ENCODE measurements at places on chromosomes 7 and 10.

DNA sequence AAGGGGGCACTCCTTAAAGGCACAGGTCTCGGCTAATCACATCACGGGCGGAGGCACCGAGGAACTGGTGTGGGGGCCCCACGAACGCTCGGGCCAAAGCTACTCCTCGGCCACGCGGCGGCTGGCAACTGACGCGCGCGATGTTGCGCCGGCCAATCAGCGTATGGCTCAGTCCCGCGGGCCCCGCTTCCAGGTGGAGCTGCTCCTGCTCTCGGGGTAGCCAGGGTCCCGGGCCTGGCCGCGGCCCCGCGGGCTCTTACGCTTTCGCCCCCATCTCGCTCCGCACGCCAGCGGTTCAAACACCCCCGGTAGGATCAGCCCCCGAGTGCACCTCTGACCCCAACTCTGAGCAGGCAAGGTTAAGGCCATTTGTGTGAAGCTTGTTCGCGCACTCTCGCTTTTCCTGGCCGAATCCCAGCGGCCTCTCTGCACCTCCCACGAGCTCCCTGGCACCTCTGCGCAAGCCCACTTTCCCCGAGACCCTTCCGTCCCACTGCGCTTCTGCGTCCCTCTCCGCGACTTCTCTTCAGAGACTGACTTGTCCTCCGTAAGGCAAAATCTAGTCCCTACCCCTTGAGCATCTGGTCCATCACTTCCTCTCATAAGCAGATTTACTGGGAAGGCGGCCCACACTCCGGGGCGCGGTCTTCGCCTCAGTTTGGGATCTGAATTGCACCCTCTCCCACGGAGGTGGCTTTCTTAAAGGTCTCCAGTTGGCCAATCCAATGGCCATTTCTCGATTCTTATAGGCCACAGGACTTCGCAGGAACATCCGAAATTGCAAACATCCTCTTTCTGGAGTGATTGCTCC is 200.9 kb upstream of the TBX20 start:
- DNase-seq = no peak

DNA sequence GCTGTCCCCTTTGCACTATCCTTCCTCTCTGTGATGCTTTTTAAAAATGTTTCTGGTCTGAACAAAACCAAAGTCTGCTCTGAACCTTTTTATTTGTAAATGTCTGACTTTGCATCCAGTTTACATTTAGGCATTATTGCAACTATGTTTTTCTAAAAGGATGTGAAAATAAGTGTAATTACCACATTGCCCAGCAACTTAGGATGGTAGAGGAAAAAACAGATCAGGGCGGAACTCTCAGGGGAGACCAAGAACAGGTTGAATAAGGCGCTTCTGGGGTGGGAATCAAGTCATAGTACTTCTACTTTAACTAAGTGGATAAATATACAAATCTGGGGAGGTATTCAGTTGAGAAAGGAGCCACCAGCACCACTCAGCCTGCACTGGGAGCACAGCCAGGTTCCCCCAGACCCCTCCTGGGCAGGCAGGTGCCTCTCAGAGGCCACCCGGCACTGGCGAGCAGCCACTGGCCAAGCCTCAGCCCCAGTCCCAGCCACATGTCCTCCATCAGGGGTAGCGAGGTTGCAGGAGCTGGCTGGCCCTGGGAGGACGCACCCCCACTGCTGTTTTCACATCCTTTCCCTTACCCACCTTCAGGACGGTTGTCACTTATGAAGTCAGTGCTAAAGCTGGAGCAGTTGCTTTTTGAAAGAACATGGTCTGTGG is 11.4 kb upstream of the CSGALNACT2 start:
- DNase-seq = no peak

- DNase-seq = no peak
Measured at GRCh38 chr7:5692845-5693278, 88.6 kb downstream of the RNF216 start.

DNA sequence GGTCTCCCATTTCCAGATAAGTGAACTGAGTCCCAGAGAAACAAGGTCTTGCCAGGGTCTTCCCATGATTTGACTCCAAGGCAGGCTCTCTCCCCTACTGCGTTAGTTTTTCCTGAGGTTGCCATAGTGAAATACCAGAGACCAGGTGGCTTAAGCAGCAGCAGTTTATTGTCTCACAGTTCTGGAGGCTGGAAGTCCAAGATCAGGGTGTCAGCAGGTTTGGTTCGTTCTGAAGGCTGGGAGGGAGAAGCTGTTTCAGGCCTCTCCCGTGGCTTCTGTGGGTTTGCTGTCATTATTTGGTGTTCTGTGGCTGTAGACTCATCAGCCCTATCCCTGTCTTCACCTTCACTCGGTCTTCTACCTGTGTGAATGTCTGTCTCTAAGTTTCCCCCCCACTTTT is 129.9 kb downstream of the GRK5 start:
- DNase-seq = no peak

DNA sequence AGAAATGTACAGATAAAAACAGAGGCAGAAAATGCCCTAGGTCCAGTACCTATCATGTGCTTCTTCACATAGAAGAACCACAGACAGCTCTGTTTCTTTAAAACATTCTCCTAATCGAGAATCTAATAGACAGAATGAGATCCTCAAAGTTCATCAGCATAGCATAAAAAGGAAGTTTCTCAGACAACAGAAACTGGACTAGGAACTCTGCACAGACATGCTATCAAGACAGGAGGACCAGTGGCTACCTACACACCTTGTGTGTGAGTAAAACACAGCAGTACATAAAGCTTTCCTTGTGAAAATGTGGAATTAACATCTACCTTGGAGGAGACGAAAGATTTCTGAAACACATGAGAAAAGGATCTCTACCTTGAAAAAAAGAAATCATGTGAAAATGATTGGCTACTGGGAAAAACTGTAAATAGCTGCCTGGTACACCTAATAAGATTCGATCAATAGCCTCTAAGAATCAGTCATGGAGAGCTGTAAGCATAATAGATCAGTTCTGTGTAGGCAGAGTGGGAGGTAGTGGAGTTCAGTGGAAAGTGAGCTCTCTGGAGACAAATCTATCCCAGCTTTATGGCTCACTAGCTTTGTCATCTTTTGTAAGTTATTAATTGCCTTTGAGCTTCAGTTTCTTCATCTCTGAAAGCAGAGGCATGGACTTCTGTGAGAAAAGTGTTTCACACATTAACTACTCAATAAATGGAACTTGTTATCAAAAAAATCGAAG is 26.7 kb downstream of the ELAPOR2 start:
- no peak for DNase-seq

- DNase-seq = peak; percentile 79
Measured at GRCh38 chr7:76515999-76516443, 5.7 kb downstream of the UPK3B start.

DNA sequence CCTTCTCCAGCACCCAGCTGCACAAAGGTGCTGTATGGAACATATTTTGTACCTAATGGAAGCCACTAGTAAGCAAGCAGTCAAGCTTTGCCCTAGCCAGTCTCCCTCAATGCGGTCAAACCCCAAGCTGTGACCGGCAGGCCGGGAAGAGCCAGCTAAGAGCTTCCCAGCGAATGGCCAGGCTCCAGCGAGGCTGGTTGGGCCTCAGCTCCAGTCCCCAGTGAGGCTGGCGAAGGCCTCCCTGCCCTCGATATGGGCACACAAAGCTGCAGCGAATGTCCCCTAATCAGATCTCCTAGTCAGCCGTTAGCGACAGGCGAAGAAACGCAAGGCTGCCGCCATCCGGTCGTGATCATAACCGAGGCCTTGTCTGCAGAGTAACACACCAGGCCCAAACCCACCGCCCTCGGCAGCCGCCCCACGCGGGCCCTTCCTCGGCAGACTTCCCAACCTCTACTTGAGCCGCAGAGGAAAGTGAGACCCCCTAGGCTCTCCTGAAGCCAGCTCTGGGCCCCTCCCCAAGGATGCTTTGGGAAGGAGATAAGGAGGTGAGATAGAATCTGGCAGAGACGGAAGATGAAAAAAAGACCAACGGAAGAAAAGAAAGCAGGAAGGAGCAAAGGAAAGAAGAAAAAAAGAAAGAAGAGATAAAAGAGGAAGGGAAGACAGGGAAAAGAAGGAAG is 3.1 kb upstream of the HOXA9 start:
- DNase-seq = peak; percentile 82

DNA sequence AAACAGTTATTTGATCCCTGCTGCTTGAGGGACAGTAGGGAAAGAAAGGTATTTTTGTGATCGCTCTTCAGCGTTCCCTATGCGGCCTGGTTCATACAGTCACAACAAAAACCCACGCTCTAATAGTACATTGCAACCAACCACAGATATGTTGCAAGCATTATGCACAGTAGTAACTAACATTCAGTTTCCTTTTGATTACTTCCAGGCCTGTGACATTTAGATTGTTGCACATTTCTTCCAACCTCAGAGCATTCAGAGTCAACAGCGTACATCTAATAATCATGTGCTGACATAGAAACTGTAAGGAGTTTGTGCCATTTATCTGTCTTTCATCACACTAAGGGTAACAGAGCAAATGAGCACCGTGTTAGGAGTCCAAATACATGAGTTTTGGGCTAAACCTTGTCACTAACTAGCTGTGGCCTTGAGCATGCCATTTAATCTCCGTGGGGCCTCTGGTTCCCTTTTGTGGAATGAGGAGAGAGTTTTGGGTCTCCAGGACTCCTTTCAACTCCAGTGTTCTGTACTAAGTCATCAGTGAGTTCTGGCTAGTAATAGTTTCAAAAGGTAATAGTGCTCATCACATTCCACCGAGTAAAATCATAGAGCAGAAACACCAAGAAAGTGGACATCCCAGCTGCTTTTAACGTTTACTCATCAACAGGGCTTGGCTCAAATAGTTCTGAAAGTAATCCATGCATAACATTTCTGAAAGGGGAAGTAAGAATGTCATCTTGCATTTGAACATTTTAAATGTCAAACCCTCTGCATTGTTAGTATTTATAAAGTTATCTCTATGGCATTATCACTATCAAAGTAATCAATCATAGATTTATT is 99.0 kb upstream of the FZD1 start:
- DNase-seq = no peak

DNA sequence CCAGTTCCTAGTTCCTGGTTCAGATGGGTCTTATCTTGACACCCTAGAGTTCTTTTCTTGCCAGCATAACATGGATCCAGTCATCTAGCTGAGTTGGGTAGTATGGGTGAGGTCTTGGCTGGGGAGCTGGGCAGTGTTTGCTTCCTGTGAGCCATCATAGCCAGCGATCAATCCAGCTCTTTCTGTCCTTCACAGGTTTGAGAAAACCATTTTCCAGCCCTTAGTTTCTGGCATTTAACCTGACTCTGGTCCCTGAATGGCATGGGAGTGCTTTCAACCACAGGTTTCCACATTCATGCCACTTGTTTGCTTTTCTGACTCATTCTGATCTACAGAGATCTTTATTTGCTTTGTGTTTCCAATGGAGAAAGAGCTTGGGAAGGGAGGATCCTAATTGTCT is 8.6 kb downstream of the SLC13A1 start:
- no peak for DNase-seq

- DNase-seq = no peak
Measured at GRCh38 chr10:28058746-28059145, 59.9 kb upstream of the ODAD2 start.

- no peak for DNase-seq
Measured at GRCh38 chr7:100434297-100435144, 1.8 kb downstream of the PPP1R35 start.

GRCh38 chr7:21914671-21915070 is 31.0 kb downstream of the CDCA7L start:
- no peak for DNase-seq

DNA sequence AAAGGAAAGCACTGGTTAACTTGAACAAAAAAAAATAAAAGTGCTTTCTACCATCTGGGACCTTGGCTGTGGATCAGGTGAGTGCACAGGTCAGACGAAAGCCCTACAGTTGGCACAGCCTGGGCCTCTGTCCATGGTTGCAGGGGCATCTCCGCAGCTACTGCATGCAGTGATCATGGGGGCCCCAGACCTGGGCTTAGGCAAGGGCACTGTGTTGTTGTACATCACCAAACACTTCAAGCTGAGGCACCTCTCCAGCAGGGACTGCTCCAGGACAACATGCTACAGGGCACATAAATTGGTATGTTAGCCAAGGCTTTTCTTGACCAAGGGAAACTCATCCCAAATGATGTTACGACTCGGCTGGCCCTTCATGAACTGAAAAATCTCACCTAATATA is 23.5 kb downstream of the KLHL7 start:
- DNase-seq = no peak

GRCh38 chr7:114842551-114843065 is 79.3 kb upstream of the MDFIC start:
- DNase-seq = no peak

DNA sequence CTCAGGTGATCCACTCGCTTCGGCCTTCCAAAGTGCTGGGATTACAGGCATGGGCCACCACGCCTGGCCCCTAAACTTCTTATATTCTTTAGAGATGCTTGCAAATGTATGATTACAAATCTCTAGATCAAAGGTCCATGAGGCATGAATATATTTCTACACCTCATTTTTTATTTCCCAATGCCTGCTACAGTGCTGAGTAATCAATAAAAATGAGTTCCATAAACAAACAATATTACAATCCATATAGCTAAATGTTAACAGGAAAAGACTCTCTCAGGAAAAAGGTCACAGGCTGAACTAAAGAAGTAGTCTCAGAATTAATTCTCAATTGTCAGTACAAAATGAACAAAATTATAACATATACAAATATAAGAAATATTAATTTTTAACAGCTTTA is 90.8 kb downstream of the LMBR1 start:
- no peak for DNase-seq

GRCh38 chr10:62594093-62594520 is 210.4 kb upstream of the ADO start:
- DNase-seq = peak; percentile 57

- DNase-seq = no peak
Measured at GRCh38 chr10:70928140-70928539, 39.8 kb upstream of the PCBD1 start.

GRCh38 chr7:2256306-2257045 is 14.4 kb downstream of the NUDT1 start:
- DNase-seq = no peak

- DNase-seq = no peak
Measured at GRCh38 chr7:41862261-41862660, 159.4 kb upstream of the INHBA start.

GRCh38 chr10:113899952-113900598 is 45.6 kb downstream of the NHLRC2 start:
- no peak for DNase-seq

DNA sequence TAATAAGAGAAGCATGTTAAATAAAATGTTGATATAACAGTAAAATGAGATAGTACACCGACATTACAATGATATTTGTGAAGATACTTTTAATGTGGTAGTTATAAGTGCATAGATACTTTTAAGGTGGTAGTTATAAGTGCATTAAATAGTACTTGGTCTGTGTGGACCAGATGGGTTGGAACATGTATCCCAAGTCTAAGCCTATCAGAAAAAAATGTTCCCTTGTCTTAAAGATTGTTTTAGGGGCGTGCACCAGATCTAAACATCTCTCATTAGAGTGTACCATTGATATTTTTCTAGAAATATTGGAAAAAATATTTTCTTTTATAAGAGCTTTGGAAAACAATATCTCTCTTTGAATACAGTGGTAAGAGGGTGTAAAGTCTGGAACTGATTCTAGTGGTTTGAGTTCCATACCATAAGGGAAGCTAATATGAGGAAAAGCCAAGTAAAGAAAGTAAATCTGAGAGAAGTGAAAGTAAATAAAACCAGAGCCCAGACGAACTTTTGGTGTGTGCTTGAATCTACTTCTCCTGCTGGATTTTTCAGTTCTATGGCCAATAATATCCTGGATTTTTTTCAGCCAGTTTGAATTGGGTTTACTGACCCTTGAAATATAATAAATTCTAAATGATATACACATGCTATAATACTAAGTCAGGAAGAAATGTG is 175.3 kb downstream of the MBL2 start:
- no peak for DNase-seq

Data from Peyer's patch (tissue), 4 donors.